Eye (tissue), 1 donor: ENCODE measurements at places on chromosomes 7 and 10.

GRCh38 chr7:28006491-28006890 lies 174.1 kb downstream of the JAZF1 start:
- DNase-seq = no peak

DNA sequence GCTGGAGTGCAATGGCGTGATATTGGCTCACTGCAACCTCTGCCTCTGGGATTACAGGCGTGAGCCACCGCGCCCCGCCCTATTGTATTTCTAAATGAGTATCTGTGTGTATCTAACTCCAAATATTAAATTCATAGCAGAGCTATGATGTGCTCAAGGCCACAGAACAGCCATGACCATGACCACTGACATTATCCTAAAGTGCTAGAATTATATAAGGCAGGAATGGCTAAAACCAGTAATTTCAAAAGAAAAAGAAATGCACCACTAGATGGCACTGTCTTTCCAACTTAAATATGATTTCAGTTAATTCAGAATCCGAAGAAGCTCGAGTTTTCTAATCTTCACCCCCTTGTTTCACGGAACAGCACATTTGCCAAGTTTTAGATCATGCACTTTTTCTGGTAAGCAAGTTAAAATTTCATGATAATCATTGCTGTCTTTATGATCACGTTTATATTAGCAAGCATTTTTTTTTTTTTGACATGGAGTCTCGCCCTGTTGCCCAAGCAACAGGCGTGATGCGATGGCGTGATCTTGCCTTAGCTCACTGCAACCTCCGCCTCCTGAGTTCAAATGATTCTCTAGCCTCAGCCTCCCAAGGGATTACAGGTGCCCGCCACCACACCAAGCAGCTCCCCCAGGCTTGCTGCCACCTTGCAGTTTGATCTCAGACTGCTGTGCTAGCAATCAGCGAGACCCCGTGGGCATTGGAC lies 65.3 kb downstream of the OR13A1 start:
- peak; percentile 87 for DNase-seq

DNA sequence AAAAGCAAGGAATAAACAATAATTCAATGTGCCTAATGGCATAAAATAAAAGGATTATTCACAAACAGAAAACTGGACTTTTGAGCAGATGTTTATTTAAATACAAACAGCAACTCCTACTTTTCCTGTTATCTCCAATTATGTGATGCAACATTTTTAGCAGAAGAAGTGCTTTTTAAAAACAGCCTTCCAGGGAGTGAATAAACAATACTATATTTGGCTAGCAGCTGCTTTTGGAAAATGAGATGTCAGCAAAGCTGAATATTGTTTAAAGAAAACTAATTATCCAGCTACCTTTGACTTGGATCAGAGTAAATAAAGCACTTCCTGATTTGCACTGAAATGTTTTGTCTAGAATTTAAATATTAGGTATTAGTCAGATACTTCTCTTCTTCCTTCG lies 23.2 kb downstream of the CDK1 start:
- no peak for DNase-seq

DNA sequence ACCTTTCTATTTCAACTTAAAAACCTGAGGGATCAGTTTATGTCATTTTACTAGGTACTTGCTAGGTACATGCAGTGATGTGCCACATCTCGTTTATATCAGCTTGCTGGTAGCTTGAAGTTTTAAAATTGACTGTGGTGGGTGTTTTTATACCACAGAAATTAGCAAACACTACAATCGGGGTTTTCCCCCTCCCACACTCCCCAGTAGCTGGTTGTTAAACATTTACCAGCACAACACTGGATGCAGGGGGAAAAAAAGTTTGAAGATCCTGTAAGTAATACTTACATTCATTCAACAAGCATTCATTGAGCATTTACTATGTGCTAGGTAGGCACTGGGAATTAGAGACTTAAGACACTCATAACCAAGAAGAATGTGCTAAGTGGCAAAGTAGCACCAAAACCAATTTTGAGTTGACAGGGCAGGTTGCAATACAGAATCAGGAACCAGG lies 32.6 kb downstream of the USP6NL start:
- DNase-seq = no peak

DNA sequence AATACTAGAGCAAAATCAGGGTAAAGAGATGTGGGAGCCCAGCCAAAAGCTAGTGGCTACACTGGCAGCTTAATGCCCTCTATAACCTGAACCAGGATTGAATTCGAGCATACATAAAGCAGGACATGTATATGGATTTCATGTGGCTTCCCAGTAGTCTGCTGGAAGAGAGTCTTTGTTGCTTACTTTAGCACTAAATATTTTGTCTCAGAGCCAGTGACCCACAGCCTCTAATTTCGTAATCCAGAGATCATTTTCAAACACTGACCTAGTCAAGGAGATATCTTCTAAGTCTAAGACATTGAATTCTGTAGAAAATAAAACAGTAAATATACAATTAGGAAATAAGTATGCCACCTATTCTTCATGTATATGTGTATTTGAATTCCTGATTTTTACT lies 64.2 kb upstream of the GNAI1 start:
- DNase-seq = no peak

- DNase-seq = no peak
Observed at GRCh38 chr7:149161241-149161848, 14.1 kb downstream of the ZNF398 start.

- no peak for DNase-seq
Observed at GRCh38 chr7:39904077-39904486, 46.0 kb upstream of the CDK13 start.

GRCh38 chr7:64504581-64505120 lies 58.2 kb downstream of the ZNF680 start:
- DNase-seq = no peak

GRCh38 chr7:1915326-1915725 lies 245.2 kb downstream of the ELFN1 start:
- DNase-seq = no peak

DNA sequence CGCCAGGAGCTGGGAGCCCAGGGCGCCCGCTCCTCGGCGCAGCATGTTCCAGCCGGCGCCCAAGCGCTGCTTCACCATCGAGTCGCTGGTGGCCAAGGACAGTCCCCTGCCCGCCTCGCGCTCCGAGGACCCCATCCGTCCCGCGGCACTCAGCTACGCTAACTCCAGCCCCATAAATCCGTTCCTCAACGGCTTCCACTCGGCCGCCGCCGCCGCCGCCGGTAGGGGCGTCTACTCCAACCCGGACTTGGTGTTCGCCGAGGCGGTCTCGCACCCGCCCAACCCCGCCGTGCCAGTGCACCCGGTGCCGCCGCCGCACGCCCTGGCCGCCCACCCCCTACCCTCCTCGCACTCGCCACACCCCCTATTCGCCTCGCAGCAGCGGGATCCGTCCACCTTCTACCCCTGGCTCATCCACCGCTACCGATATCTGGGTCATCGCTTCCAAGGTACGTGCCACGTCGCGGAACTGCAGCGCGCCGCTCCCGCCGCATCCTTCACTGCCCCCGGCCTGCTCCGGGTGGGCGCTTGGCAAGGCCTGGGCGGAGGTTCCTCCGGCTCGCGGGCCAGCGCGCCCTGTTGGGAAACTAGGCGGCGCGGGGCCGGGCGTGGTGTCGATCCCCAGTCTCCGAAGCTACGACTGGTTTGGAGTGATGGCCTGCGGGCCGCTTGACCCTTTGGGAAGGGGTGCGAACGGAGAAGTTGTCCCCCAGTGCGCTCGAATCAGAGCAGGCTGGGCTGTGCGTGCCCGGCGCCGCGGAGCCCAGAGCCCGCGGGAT lies 868 bp downstream of the EMX2 start:
- peak; percentile 73 for DNase-seq

- DNase-seq = peak; percentile 41
Observed at GRCh38 chr10:82150123-82150900, 275.3 kb downstream of the NRG3 start.

- peak; percentile 44 for DNase-seq
Observed at GRCh38 chr7:12683678-12684585, 3.5 kb upstream of the ARL4A start.

GRCh38 chr7:51126813-51127617 lies 189.6 kb downstream of the COBL start:
- no peak for DNase-seq

DNA sequence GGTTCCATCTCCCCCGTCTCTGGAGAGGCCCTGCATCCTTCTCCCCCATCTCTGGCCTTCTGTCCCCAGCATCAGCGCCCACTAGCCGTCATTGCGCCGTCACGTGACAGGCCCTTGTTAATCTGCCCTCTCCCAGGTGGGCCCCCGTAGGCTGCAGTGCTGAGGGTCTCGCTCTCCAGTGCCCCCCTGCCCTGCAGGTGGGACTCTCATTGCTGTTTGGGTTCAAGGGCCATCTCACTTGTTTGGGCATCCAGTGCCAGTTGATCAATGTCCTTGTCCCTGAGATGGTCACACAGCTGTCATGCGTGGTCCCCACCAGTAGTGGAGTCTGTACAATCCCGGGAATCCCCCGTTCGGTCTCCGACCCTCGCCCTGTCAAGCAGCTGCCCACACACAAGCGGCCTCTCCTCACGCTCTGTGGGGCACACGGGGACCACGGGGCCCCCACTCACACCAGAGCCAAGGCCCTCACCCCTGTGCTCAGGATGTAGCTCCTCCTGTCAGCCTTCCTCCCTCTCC lies 114.0 kb downstream of the INPP5A start:
- no peak for DNase-seq

GRCh38 chr10:21797533-21797932 lies 206.0 kb downstream of the DNAJC1 start:
- DNase-seq = no peak

DNA sequence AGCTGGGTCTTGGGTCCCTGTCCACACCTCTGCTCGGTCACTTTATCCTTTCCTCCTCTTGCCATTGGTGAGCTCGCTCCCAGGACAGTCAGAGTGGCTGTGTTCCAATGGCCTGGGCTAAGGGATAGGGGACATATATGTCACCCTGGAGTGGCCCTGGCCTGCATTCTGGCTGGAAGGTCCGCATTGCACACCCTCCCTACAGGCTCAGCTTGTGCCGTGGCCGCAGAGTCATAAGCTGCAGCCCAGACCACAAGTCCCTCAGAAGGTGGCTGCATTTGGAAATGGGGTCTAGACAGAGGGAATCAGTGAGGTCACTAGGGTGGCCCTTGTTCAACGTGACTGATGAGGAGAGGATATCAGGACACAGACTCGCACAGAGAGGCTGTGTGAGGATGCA lies 363.8 kb upstream of the SHH start:
- DNase-seq = no peak

- DNase-seq = peak; percentile 12
Observed at GRCh38 chr7:111833466-111833865, 271.2 kb upstream of the IMMP2L start.

DNA sequence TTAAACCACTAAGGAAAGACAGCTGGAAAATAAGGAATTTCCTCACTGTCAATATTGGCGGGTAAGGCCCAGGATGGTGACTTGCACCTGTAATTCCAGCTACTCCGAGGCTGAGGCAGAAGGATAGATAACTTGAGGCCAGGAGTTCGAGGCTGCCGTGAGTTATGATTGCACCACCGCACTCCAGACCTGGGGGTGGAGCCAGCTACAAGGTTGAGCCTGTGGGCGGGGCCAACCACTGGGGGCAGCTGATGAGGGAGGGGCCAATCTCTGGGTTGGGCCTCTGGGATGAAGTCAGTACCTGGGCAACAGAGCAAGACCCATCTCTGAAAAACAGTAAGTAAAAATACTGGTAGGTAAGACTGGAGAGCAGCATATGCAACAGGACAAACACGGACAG lies 80.1 kb upstream of the ADO start:
- DNase-seq = no peak

- no peak for DNase-seq
Observed at GRCh38 chr7:85156661-85157208, 30.1 kb downstream of the SEMA3D start.

GRCh38 chr7:6056616-6057015 lies 25.4 kb downstream of the ANKRD61 start:
- no peak for DNase-seq

- no peak for DNase-seq
Observed at GRCh38 chr7:134472572-134473244, 13.8 kb upstream of the AKR1B1 start.

- DNase-seq = no peak
Observed at GRCh38 chr10:776772-777171, 87.3 kb upstream of the DIP2C start.

- DNase-seq = peak; percentile 49
Observed at GRCh38 chr10:121800146-121800545, 127.7 kb downstream of the ATE1 start.

- no peak for DNase-seq
Observed at GRCh38 chr10:114761205-114762193, 60.1 kb upstream of the FHIP2A start.

- no peak for DNase-seq
Observed at GRCh38 chr7:34298492-34299013, 359.5 kb upstream of the NPSR1 start.

GRCh38 chr7:24889611-24890010 lies 90.4 kb downstream of the OSBPL3 start:
- no peak for DNase-seq

GRCh38 chr7:54860003-54860775 lies 101.2 kb upstream of the SEC61G start:
- DNase-seq = peak; percentile 62

DNA sequence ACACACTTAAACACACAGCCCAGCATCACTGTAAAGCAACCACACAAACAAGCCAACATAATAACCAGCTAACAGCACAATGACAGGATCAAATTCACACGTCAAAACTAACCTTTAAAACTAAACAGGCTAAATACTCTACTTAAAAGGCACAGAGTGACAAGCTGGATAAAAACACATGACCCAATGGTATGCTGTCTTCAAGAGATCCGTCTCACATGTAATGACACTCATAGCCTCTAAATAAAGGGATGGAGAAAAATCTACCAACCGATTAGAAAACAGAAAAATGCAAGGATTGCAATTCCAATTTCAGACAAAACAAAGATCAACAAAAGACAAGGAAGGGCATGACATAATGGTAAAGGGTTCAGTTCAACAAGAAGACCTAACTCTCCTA lies 17.2 kb upstream of the PRSS58 start:
- DNase-seq = no peak

GRCh38 chr10:128095027-128095752 lies 31.0 kb downstream of the MKI67 start:
- no peak for DNase-seq

GRCh38 chr10:3281941-3282673 lies 109.5 kb upstream of the PITRM1 start:
- DNase-seq = no peak

GRCh38 chr7:80895056-80895455 lies 23.8 kb downstream of the SEMA3C start:
- DNase-seq = no peak

DNA sequence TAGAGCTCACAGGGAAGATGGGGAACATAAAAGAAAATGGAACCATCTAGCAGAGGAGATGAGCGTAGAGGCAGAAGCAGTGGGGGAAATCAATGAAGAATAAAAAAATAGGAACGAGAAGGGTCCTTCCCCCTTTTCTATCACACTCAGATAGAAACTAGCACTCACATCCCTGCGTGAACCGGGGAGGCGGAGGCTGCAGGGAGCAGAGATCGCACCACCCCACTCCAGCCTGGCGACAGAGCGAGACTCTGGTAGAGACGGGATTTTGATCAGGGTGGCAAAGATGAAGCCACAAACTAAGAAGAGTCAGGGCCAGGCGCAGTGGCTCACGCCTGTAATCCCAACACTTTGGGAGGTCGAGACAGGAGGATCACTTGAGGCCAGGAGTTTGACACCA lies 64.7 kb upstream of the ECHDC3 start:
- no peak for DNase-seq
